Stimulated activated CD4-positive, alpha-beta T cell treated with anti-CD3 and anti-CD28 coated beads, Interleukin-1b, Interleukin-23, amount 100 ng/mL, for 1 hour (primary cell): ENCODE measurements at places on chromosomes 5 and 9.

DNA sequence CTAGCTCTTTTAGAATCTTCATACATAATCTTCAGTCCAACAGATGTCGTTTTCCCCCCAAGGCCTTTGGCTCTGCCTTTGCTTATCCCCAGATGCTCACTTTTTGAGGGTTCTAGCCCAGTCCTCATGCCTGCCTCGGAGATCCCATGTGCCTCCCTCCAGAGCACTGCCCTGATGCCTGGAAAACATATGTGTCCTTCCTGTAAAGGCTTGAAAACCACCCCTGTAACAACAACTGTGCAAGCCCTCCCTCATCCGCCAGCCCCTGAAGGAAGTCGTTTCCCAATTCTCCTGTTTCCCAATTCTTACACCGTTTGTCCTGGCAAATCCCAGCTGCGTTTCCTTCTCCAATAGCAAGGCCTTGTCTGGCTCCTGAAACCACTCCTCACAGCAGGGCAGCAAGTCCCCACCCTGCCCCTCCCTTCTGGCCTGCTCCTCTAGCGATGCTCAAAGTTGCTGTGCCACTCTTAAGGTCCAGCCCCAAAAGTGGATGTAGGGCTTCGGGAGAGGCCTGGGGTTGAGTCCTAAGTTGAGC is 52.2 kb downstream of the SLC36A1 start:
- no peak for DNase-seq

DNA sequence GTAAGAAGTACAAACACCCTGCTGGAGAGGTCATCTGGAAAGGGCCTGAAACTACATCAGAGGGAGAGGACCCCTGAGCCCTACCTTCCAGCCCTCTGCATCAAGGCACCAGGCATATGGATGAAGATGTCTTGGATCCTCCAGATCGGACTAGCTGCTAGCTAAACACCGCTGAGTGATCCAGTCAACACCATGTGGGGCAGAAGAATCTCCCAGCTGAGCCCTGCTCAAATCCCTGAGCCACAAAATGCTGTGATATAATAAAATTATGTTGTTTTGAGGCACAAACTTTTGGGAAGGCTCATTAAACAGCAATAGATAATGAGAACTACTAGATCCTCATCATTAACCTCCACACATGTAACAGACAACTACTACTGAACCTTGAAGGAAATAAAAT is 155.2 kb downstream of the FRMD3 start:
- DNase-seq: no peak

DNA sequence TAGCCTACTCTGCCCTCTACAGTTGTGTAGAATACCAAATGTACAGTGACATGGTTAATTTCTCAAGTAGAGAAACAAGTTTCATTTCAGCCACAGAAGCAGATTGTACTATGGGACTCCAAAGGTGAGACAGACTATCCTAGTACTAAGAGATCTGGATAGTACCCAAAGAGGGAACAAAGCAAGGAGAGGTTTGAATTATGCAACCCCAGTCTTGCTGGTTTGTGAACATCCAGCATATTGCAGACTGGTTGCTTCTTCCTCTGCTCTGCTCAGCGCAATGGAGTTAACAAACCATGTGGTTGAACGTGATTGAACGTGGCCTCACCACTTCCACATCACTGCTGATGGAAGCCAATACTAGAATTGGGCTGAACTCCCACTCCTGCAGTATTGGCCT is 43.3 kb upstream of the ALDOB start:
- DNase-seq: no peak

- DNase-seq: no peak
These were observed 110.1 kb upstream of the PPP1R26 start for GRCh38 chr9:135369412-135369990.

DNA sequence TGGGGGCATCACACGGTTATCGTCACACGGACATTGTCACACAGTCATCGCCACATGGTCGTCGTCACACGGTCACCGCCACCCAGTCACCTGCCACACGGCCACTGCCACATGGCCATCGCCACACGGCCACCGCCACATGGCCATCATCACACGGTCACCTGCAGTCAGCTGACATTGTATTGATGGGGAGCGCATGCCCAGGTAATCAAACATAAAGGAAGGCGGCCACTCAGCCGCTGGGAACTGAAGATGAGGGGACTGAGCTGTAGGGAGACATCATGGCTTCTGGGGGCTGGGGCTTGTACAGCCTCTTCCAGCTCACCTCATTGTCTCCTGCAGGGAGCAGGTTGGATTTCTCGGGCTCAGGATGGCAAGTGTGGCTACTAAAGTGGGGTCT is 49.2 kb downstream of the MRPL36 start:
- DNase-seq: no peak
